ENCODE measurements at places on chromosomes 4 and X.
A peak's percentile ranks its signal among the peaks of the same experiment; 100 is the strongest.

GRCh38 chrX:111431001-111431400 is 19.0 kb upstream of the DCX start:
- DNase-seq = no peak

GRCh38 chr4:106325800-106326199 is 9.4 kb downstream of the AIMP1 start:
- no peak for DNase-seq

GRCh38 chrX:80876877-80877276 is 67.2 kb upstream of the BRWD3 start:
- peak; percentile 15 for DNase-seq

- DNase-seq = peak; percentile 15
Observed at GRCh38 chr4:19711871-19712270, 539.8 kb upstream of the SLIT2 start.

DNA sequence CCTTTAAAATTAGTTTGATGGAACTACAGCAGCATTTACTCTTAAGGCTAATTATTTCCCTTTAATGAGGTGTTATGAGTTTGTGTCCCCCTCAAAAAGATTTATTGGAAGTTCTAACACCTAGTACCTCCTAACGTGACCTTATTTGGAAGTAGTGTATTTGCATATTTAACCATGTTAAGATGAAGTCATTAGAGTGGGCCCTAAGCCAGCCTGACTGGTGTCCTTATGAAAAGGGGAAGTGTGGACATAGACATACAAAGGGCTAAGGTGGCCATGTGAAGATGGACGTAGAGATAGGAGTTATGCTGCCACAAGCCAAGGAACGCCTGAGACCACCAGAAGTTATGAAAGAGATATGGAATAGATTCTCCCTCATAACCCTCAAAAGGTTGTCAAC is 985.4 kb upstream of the INTU start:
- DNase-seq = no peak

DNA sequence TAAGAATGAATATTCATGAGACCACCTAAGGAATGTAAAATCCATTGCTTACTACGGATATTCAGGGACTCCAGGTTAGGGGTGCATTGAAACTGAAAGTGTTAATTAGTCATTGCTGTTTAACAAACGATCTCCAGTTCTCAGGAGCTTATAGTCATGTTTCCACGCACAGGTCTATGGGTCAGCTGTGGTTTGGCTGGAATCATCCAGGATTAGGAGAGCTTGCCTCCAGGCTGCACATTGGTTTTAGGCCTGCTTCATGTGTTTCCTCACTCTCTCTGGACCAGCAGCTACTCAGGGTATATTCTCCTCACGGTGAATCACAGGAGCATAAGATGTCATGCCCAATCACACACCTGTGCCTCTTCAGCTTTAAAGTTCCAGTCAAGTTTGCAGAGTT is 98.9 kb downstream of the ATXN3L start:
- peak; percentile 40 for DNase-seq

GRCh38 chrX:79107891-79108718 is 36.4 kb upstream of the GPR174 start:
- DNase-seq = no peak

DNA sequence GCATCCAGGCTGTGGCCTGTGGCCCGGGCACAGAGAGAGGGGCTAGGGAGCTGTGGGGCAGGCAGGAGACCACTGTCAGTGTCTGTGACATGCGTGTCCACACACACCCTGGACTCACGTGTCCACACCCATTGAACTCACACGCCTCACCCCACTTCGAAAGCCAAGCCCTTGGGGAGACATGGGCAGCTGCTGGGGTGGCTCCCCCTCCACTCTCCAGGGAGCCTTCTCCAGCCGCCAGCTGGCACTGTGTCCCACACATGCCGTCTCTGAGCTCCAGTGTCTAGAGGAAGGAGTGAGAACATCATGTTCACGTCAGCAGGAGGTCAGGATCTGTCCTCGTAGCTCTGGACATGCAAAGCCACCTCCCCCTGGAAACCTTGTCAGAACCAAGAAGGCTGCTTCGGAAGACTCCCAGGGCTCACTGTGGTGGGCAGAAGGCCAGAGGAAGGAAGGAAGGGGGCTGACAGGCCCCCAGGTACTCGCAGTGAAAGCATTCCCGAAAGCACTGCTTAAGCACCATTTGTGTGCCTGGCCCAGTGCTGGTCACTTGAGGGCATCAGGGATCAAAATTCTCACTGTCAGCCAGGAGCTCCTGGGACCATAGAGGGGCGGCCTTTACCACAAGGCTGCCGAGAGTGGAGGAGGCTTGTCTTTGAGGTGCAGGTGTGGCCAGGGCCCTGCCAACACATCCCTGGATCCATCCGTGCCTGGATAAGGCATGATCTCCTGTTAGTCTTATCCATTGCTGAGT is 61.4 kb downstream of the HTRA3 start:
- DNase-seq = no peak

DNA sequence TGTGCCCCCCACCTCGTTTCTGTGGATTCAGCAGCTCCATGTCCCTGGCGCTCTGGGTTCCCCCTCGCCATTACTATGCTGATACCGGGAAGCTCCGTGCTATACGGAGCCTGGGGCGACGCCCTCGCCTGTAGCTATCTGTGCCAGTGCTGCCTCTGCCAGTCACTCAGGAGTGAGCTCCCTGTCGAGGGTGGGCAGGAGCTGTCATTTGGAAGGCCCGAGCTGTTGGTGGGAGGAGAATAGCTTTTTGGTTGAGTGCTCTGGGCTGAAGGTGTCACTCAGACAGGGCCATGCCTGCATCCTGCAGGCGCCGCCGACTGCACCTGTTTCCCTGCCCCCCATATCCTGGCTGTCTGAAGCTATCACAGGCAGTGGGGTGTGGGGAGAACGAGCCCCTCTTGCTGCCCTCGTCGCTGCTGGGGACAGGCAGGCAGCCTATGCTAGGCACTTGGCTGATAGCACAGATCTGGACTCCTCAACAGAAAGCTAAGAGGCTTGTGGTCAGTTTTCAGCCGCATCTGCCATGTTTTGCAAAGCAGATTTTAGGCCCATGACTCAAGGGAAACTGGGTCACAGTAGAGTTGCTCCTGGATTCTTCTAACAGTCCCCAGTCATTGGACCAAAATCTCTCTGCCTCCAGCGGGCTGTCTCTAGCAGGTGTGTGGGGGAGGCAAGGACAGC is 31.8 kb downstream of the CPLX1 start:
- no peak for DNase-seq

GRCh38 chr4:90215286-90215685 is 88.1 kb downstream of the CCSER1 start:
- no peak for DNase-seq

DNA sequence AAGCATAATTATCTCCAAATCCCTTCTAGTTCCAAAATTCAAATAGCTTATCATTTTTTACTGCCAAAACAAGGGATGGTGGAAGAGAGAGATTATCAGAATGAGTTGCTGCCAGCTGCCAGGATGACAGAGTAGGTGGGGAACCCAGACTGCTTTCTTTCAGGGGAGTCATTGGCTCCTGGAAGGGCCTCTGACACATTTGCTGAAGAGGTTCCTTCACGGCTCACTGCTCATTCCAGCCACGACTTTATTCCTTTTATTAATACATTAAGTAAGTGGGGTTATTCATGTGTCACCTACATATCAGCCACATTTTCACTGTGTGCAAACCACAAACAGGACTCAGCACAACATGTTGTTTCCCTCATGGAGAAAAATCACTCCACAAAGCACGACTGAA is 12.7 kb upstream of the SMIM43 start:
- DNase-seq = no peak

- no peak for DNase-seq
Observed at GRCh38 chrX:55638933-55639332, 15.7 kb downstream of the FOXR2 start.

GRCh38 chr4:177961761-177962380 is 519.6 kb upstream of the AGA start:
- DNase-seq = no peak

GRCh38 chr4:154946113-154946512 is 165.0 kb downstream of the RBM46 start:
- no peak for DNase-seq

DNA sequence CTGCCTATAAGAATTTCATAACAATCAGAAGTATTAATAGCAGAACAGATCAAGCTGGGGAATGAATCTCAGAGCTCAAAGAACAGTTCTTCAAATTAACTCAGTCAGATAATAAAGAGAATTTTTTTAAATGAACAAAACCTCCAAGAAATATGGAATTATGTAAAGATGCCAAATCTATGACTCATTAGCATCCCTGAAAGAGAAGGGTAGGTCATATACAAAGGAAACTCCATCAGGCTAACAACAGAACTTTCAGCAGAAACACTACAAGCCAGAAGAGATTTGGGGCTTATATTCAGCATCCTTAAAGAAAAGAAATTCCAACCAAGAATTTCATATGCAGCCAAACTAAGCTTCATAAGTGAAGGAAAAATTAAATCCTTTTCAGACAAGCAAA is 28.6 kb downstream of the CBR4 start:
- no peak for DNase-seq

GRCh38 chr4:76854858-76855257 is 43.1 kb downstream of the SOWAHB start:
- no peak for DNase-seq

- peak; percentile 71 for DNase-seq
Observed at GRCh38 chr4:37644962-37645361, 41.2 kb downstream of the RELL1 start.

DNA sequence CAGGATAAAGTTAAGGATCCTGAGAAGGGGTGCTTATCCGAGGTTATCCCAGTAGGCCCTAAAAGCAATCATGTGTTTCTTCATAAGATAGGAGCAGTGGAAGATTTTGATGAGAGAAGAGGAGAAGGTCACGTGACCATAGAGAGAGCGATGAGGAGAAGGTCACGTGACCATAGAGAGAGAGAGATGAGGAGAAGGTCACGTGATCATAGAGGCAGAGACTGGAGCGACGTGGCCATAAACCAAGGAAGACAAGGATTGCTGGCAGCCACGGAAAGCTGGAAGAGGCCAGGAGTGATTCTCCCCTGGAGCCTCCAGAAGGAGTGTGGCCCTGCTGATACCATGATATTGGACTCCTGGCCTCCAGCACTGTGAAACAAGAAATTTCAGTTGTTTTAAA is 38.4 kb upstream of the ZNF518B start:
- DNase-seq = no peak

DNA sequence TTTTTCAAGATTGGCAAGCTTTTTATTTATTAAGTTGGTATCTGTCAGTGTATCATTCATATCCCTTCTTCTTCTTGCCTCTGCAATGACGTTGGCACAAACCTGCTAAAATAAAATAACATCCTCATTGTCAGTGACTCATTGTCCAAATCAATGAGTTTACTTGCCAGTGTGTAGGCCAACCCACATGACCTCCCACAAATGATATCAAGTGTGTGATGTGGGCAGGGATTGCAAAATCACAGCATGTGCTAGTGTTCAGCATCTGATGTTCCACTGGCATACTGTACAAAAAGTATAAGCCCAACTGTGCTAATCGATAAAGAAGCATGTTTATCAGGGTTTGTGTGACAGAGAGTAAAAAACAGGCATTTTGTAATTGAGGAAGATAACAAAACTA is 25.5 kb downstream of the GPAT3 start:
- peak; percentile 59 for DNase-seq

DNA sequence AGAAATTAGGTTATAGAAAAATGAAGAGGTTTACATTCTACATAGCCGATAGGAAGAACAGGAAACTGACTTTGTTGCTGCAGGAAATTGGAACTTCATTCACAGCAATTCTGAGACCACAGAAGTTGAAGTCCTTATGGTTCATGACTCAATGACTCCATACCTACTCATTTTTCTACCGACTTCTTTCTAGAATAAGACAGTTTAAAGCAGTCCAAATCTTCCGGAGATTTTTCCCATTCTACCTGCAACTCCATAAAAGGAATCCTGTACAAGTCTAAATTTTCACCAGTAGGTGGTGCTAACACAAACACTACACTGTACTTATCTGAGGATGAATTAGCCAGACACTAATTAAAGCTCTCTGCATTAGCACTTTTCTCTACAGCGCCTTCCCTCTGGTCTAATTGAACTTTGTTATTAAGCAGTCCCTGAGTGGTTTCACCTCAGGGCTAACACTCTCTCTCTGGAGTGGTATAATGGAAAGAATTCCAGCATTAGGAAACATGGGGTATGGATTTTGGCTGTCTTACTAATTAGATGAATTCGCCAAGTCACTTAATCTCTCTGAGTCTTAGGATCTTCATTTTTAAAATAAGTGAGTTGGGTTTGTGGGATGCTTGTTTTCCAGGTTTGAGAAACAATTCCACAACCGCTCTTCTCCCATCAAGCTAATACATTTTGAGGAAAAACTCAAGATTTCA is 167.9 kb downstream of the SMIM20 start:
- DNase-seq = no peak

- DNase-seq = no peak
Observed at GRCh38 chrX:23786268-23786815, 3.4 kb downstream of the SAT1 start.

DNA sequence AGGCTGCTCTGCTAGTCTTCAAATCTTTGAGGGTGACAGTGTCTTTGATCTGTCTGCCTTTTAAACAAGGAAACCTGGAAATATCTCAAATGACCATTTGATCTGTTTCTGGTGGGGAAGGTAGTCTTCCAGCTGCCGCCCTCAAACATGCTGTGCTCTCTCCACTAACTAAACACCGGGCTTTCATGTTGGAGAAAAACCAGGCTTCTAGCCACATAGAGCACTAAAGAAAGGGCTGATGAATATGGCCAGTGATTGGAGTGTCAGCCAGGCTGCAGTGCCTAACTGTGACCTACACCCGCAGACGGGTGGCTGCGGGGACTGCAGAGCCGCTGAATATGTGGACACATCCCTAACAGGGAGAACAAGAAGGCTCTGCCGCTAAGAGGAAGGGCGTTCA is 85.9 kb downstream of the UNC5C start:
- DNase-seq = no peak

GRCh38 chrX:13691841-13692371 is 3.0 kb downstream of the RAB9A start:
- no peak for DNase-seq

DNA sequence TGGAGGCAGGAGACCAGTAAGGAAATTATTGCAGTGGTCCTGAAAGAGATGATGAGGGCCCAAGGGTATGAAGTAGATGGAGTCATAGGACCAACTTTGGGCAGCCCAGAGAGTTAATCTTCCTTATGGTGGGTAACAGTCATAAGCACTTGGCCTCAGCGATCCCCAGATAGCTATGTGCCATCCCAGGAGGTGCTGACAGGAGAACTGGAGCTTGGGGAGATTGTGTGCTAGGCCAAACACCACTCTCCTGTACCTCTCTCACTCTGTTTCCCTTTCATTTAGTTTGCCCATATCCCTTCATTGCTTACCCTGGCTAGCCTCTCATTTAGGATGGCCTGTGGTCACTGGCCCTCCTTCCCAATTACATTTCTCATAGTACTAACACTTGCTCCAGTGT is 60.0 kb downstream of the TMEM164 start:
- no peak for DNase-seq

DNA sequence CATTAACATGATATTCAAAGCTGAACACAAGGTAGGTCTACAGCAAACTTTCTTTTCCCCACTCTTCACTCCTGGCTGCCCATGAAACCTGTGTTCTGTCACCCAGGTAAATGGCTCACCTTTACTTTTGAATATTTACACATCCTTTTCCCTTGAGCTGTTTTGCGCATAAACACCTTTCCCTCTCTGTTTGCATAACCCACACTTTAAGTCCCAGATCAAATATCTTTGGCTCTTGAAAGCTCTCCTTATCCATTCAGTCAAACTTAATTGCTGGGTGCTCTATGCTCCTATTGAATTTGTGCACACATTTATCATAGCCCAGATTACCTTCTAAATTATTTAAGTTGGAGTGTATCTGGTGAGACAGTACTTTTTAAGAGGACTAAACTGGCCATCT is 51.7 kb upstream of the ATP8A1 start:
- DNase-seq = no peak

- DNase-seq = no peak
Observed at GRCh38 chr4:40581254-40582140, 48.2 kb downstream of the RBM47 start.

GRCh38 chr4:95068401-95068800 is 310.6 kb downstream of the BMPR1B start:
- no peak for DNase-seq

Measured in stromal cell of bone marrow (primary cell).